ENCODE measurements at places on chromosomes 2 and 18. TPM values are rescaled to one million over a fixed set of nuclear protein-coding genes. Genes with fewer than 3 reads are reported as not detected.

The CDH7 gene
- not detected for total RNA-seq

DNA sequence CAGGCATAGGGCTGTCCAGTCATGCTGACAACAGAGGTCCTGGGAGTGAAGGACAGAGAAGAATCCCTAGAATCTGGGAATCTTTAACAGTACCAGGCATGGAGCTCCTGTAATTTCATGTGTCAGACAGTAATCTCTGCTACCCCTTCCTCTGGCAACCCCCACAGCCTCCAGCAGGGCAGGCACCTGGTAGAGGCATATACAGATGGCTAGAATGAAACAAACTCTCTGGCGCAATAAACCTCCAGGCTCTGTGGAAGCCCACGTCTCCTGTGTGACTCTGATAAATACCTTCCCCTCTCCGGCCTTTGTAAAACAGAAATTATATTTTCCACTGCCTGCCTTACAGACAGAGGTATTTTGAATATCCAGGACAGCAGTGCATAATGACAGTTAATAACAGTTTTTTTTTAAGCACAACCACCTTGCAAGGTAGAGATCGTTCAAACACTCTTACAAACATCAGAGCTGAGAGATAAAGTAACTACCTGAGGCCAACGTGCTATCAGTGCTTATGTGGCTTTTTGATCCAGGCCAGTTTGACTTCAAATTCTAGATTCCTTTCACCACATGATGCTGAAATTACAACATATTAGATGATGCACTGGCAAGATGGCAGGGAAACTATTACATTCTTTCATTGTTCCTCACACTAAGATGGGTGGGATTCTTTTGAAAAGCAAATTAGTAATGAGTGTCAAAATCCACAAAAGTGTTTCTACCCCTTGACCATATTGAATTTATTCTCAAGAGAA is 47.7 kb upstream of the TMEM247 start:
- H3K4me3 ChIP-seq, result no peak overlapping the region
- H3K27ac ChIP-seq, result no peak overlapping the region
- no peak for DNase-seq
- peaks cover 6% of the 10 kb centered on the region for H3K4me1 ChIP-seq
- no peaks in the 10 kb centered on the region for H3K36me3 ChIP-seq

DNA sequence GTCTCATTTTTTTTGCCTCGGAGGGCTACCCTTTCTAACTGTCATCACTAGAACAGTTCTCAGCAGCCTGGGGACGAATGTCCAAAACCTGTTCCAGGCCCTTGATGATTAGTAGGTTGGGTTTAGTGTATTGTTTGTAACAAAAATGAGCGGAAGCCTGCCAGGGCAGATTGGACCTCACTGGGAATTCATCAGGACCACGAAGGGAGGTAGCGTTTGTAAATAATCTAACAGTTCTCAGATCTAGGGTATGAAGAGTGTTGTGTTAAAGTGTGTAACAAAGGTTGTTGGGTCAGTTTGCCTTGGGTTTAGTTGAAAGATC is 799 bp downstream of the CEP68 start:
- H3K4me1 ChIP-seq, result peaks cover 53% of the 10 kb centered on the region
- no peak for DNase-seq
- no peaks in the 10 kb centered on the region for H3K36me3 ChIP-seq
- H3K4me3 ChIP-seq, result peak overlapping the region; percentile 58
- no peaks in the 10 kb centered on the region for H3K27me3 ChIP-seq
- H3K27ac ChIP-seq, result peak overlapping the region; percentile 85

DNA sequence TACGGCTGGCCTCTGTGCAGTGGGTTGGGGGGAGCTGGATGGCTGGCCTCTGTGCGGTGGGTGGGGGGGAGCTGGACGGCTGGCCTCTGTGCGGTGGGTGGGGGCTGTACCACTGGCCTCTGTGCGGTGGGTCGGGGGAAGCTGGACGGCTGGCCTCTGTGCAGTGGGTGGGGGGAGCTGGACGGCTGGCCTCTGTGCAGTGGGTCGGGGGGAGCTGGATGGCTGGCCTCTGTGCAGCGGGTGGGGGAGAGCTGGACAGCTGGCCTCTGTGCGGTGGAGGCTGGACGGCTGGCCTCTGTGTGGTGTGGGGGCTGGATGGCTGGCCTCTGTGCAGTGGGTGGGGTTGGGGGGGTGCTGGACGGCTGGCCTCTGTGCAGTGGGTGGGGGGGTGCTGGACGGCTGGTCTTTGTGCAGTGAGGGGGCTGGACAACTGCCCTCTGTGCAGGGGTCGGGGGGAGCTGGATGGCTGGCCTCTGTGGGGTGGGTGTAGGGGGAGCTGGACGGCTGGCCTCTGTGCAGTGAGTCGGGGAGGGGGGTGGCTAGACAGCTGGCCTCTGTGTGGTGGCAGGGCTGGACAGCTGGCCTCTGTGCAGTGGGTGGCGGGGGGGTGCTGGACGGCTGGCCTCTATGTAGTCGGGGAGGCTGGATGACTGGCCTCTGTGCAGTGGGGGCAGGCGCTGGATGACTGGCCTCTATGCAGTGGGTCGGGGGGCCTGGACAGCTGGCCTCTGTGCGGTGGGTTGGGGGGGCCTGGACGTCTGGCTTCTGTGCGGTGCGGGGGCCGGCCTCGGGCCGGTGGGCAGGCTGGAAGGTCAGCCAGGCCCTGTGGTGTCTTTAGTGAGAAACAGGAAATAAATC is 31.9 kb downstream of the NFATC1 start:
- H3K4me1 ChIP-seq, result peaks cover 7% of the 10 kb centered on the region
- no peak for DNase-seq
- no peak overlapping the region for H3K27ac ChIP-seq
- H3K4me3 ChIP-seq, result no peak overlapping the region

DNA sequence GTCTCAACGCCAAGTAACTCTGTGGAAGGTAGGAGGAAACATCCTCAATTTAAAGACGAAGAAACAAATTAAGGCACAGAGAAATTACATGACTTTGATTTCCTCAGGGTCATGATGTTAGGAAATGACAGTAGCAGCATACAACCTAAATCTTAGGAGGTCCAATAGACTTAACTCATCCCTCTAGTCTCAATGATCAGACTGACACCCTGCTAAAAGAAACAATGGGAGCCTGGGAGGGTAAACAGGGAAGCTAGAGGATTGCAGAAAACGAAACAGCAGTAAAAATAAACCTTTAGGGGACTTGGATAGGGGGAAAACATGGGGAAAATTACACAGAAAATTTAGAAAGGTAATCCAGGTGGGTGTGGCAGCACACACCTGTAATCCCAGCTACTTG is 56.0 kb downstream of the ROCK2 start:
- no peak overlapping the region for H3K4me3 ChIP-seq
- H3K27me3 ChIP-seq, result no peaks in the 10 kb centered on the region
- H3K4me1 ChIP-seq, result peaks cover 3% of the 10 kb centered on the region
- DNase-seq, result no peak
- H3K27ac ChIP-seq, result no peak overlapping the region

DNA sequence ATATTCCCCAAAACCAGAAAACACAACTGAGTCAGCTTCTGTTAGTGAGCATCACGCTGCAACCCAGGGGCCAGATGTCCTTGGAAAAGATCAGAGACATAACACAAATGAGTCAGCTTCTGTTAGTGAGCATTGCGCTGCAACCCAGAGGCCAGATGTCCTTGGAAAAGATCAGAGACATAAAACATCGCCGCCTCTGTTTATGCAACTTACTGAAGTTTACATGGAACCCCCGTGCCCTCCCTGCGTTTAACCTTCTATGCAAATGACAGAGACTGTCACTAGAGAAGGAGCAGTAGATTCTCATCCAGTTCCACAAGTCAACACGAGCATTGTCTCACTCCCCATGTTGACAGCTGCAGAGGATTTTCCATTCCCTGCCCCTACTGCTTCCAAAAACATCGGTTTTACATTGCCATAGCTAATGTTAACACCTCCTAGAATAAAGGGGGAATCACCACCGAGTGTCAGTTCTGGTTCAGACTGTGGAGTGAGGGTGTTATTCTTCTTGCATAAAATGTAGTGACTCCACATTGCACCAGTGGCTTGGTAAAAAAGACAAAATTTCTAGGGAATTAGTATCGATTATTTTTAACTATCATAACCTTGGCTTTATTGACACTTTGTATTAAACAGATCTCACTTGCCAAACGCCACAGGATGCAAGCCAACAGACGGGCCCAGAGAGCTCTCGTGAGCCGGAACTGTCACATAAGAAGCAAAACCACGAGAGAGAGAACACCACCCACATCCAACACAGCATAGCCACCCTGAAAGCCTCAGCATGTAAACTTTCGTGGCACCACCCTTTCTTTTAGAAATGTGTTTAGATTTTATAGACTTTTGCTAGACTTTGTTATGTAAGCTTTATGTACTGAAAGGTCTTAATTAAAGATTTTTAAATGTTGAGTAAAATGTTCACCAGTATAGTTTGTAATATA is 87.7 kb downstream of the SH3YL1 start:
- no peak for DNase-seq
- H3K4me3 ChIP-seq, result no peak overlapping the region
- H3K36me3 ChIP-seq, result no peaks in the 10 kb centered on the region

DNA sequence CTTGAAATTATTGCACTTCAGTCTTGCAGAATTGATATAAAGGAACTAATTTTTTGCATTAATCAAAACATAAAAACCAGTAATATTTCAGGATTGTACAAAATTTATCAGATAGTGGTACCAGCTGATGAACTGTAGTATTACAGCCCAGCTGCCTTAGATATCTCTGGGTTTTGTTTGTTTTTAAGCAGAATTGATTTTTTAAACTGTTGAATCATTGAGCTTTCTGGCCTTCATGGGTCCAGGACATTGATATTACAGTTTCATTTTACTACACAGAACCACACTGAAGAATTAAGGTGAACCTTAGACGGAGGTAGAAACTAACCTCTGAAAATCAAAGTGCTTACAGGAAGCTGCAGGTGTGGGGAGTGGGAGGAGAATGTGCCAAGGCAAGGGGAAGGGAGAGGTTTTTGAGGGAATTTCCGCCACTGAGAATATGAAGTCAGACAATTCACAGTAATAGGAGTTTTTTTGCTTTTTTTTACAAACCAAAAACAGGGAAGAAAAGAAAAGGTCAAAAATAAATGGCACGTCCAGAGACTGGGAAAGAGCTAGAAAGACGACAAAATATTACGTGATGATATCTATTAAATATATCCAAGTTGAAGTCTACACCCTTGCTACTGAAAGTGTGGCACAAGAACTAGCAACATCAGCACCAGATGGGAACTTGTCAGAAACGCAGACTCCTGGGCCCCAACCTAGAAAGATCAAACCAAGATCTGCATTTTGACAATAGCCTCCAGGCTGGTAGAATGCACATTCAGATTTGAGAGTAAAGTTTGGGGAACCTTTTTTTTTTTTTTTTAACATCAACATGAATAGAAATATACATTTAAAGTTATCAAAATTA is 40.8 kb upstream of the SPAG16 start:
- no peak for DNase-seq
- H3K4me1 ChIP-seq, result peaks cover 11% of the 10 kb centered on the region
- H3K27ac ChIP-seq, result no peak overlapping the region

DNA sequence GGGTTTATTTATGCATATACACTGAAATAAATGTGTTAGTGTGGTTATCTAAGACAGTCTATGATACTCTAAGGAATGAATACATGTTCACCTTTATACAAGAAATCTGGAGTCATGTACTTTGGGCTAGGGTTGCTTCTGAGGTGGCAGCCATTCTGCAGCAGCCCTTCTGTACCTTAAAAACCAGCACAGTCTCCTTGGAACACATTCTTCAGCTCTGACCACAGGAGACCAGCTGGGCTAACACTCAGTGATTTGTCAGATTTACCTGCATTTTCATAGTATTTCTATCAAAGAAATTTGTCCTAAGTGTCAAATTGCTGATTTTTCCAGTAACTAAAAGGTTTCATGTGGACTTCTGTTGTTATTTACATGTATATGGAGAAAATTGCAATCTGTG is 167.7 kb downstream of the CAMKMT start:
- H3K36me3 ChIP-seq, result no peaks in the 10 kb centered on the region
- H3K27me3 ChIP-seq, result no peaks in the 10 kb centered on the region
- H3K4me3 ChIP-seq, result no peak overlapping the region
- H3K4me1 ChIP-seq, result no peaks in the 10 kb centered on the region
- DNase-seq, result no peak

GRCh38 chr18:76347341-76347740 is 147.7 kb downstream of the ZNF516 start:
- H3K27me3 ChIP-seq, result no peaks in the 10 kb centered on the region
- H3K27ac ChIP-seq, result no peak overlapping the region
- H3K4me1 ChIP-seq, result peaks cover 11% of the 10 kb centered on the region

- H3K36me3 ChIP-seq, result no peaks in the 10 kb centered on the region
- H3K4me1 ChIP-seq, result no peaks in the 10 kb centered on the region
- no peak overlapping the region for H3K27ac ChIP-seq
- H3K27me3 ChIP-seq, result no peaks in the 10 kb centered on the region
- DNase-seq, result no peak
These were observed 658.4 kb upstream of the FSHR start for GRCh38 chr2:49812730-49813129.

DNA sequence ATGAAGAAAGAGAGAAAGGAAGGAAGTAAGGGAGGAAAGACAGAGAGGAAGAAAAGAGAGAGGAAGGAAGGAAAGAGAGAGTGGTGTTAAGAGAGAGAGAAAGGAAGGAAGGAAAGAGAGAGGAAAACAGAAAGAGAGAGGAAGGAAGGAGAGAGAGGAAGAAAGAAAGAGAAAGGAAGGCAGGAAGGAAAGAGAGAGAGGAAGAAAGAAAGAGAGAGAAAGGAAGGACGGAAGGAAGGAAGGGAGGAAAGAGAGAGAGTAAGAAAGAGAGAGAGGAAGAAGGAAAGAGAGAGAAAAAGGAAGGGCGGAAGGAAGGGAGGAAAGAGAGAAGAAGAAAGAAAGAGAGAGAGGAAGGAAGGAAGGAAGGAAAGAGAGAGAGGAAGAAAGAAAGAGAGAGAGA is 127.4 kb downstream of the GALNT3 start:
- H3K36me3 ChIP-seq, result no peaks in the 10 kb centered on the region
- H3K4me3 ChIP-seq, result no peak overlapping the region
- H3K27me3 ChIP-seq, result no peaks in the 10 kb centered on the region

The ARMC9 gene
- total RNA-seq, result 6.5 TPM

DNA sequence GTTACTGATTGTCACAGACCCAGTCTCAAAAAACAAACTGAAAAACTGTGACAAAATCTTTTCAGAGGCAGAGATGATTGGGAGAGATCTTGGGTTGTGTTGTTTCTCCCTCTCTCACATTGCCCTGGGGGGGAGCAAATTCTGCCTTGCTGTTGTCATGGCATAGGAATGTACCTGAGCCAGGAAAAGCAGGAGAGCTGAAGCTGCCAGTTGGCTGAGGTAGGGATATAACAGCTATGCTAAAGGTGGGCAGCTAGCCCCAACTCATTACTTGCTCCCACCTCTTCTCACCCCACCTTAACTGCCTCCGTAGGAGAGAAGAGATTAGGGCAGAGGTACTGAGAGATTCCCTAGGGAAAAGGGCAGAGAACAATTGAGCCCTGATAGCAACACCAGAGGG is 299.3 kb downstream of the OSR1 start:
- DNase-seq, result no peak
- no peaks in the 10 kb centered on the region for H3K4me1 ChIP-seq
- no peaks in the 10 kb centered on the region for H3K36me3 ChIP-seq
- no peak overlapping the region for H3K4me3 ChIP-seq
- no peaks in the 10 kb centered on the region for H3K27me3 ChIP-seq

DNA sequence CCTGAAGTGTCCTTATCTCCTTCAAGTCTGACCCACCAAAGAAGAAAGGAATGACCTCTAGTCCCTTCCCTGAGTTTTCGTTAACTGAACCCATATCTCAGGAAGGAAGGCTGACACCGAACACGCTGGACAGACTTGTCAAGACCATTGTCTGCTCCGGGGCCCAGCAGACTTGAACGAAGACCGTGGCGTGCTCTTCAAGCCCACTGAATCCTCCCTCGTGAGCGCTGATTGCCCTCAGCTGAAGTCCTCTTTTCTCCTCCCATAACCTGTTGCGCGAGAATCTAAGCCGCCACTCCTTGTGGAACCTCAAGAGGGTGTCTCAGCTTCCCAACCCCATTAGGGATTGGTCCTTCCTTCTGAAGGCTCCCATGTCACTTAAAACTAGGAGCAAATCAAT is 634 bp upstream of the CNDP1 start:
- DNase-seq, result no peak
- no peaks in the 10 kb centered on the region for H3K4me1 ChIP-seq
- H3K27ac ChIP-seq, result no peak overlapping the region
- H3K4me3 ChIP-seq, result no peak overlapping the region

Measured in suprapubic skin (tissue), 4 donors.